Thoracic aorta (tissue), 2 donors: ENCODE measurements at places on chromosomes 3 and 15. TPM values are rescaled to one million over a fixed set of nuclear protein-coding genes. Genes with fewer than 3 reads are reported as not detected.

Gene SI
- not detected for total RNA-seq

DNA sequence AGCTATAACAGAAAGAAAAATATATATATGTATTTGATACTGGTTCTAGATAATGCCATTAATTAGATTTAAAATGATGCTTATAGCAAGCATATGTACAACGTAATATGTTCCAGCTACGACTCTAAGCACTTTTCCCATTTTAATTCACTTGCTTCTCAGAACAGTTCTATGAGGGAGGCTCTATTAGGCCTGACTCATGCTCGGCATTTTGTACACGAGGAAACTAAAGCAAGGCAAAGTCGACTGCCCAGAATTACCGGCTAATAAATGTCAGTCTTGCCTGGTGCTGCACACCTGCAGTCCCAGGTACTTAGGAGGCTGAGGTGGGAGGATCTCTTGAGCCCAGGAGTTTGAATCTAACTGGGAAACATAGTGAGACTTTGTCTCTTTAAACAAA, 106.0 kb downstream of the PTPRG start:
- no peak for DNase-seq
- H3K27ac ChIP-seq = no peak overlapping the region
- H3K4me1 ChIP-seq = peaks cover 41% of the 10 kb centered on the region
- no peaks in the 10 kb centered on the region for H3K36me3 ChIP-seq
- no peaks in the 10 kb centered on the region for H3K27me3 ChIP-seq

DNA sequence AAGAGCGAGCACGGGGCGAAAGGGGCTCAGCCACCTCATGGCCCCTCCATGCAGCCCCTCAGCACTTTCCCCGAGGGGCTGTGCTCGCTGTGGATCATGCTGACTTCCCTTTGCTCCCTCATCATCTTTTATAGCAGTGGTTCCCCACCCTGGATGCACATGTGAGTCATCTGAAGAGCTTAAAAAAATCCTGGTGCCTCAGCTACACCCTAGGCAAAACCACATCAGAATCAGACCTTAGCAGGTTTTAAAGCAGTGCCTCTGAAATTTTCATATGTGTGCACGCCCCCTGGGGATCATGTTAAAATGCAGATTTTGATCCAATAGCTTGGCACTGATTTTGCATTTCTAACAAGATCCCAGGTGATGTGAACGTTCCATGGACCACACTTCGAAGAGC, 50.9 kb downstream of the FEM1B start:
- peaks cover 71% of the 10 kb centered on the region for H3K36me3 ChIP-seq
- no peak for DNase-seq
- H3K4me3 ChIP-seq = no peak overlapping the region
- peak overlapping the region; percentile 74 for H3K27ac ChIP-seq
- peaks cover 56% of the 10 kb centered on the region for H3K4me1 ChIP-seq

Gene CRTAP
- total RNA-seq = 419 TPM

GRCh38 chr3:56799251-56799882, 2.4 kb downstream of the ARHGEF3 start:
- no peaks in the 10 kb centered on the region for H3K36me3 ChIP-seq
- H3K27me3 ChIP-seq = no peaks in the 10 kb centered on the region
- H3K4me3 ChIP-seq = peak overlapping the region; percentile 48
- no peak overlapping the region for H3K27ac ChIP-seq

Gene TF
- total RNA-seq = 1.6 TPM

Gene TTLL13
- not detected for total RNA-seq

Gene CPLX3
- not detected for total RNA-seq

- peak overlapping the region; percentile 61 for H3K4me3 ChIP-seq
- peak; percentile 76 for DNase-seq
- no peaks in the 10 kb centered on the region for H3K27me3 ChIP-seq
- peak overlapping the region; percentile 88 for H3K27ac ChIP-seq
- H3K36me3 ChIP-seq = no peaks in the 10 kb centered on the region
- H3K4me1 ChIP-seq = peaks cover 25% of the 10 kb centered on the region
Observed at GRCh38 chr3:107956991-107957900, 133.6 kb downstream of the CD47 start.

DNA sequence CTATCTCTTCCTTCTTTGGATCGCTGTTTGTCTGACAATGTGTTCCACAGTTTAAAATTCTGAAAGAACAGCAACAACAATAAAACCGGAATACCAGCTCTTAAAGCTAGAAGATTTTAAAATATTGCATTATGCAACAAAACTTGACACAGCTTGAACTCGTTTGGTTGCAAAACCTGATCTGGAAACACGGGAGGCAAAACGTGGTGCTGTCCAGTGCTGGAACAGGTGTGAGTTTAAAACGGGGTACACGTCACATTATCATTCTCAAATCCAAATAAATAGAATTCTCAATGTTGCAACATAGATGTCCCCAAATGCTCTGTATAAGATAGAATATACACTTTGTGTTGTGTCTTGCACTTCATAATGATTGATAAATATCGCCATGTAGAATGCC, 110.9 kb upstream of the LYSMD4 start:
- H3K4me1 ChIP-seq = no peaks in the 10 kb centered on the region
- no peaks in the 10 kb centered on the region for H3K27me3 ChIP-seq
- H3K27ac ChIP-seq = no peak overlapping the region

DNA sequence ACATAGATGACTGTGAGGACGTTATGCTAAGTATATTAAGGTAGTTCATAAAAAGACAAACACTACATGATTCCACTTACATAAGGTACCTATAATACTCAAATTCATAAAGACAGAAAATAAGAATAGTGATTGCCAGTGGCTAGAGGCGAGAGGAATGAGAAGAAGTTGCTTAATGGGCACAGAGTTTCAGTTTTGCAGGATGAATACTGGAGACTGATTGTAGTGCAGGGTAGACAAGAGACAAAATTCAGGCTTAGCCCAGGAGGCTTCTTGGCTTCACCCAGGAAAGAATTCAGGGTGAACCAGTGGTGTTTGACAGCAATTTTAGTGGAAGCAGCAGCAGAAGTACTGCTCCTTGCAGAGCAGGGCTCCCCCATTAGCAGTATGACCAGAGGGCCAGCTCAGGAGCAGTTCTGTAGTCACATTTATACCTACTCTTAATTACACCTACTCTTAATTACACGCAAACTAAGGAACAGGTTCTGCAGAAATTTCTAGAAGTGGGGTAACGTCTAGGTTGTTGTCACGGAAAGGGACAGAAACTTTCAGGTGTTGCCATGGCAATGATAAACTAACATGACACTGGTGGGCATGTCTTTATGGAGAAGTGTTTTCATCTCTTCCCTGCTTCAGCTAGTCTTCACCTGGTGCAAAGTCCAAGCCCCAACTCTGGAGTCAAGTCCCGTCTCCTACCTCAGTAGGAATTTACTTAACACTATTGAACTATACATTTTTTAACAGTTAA, 55.2 kb downstream of the TBL1XR1 start:
- DNase-seq = no peak
- no peaks in the 10 kb centered on the region for H3K27me3 ChIP-seq
- H3K36me3 ChIP-seq = no peaks in the 10 kb centered on the region
- no peak overlapping the region for H3K27ac ChIP-seq
- H3K4me3 ChIP-seq = no peak overlapping the region
- H3K4me1 ChIP-seq = peaks cover 38% of the 10 kb centered on the region

DNA sequence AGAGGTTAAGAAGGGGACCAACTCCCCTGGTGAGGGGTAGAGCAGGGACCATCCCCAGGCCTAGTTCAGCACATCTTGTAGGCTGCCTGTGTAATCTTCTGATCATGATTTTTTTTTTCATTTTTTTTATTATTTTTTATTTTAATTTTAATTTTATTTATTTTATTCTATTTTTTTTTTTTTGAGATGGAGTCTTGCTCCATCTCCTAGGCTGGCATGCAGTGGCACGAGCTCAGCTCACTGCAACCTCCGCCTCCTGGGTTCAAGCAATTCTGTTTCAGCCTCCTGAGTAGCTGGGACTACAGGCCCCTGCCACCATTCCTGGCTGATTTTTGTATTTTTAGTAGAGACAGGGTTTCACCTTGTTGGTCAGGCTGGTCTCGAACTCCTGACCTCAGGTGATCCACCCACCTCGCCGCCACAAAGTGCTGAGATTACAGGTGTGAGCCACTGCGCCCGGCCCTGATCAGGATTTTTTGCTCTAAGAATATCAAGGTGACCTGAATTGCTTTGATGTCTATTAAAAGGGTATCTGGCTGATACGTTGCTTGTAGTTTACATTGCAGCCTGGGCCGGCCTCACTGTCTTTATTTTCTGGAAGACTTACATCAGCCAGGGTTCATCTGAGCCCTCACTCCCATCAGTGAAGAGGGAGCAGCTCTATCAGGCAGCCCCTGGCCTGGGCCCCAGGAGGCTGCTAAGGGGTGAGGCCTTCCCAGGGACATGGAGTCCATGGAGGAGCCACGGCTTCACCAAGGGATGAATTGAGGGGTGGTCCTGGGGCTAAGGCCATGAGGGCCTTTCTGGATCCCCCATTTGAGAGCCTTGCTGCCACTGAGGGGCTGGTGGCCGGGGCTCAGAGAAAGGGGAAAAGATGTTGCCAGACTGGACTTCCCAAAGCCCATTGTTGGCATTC, 10.7 kb downstream of the SYNM start:
- H3K4me1 ChIP-seq = peaks cover 65% of the 10 kb centered on the region
- no peak for DNase-seq
- no peaks in the 10 kb centered on the region for H3K27me3 ChIP-seq
- H3K27ac ChIP-seq = peak overlapping the region; percentile 90
- H3K36me3 ChIP-seq = peaks cover 2% of the 10 kb centered on the region

Gene GRIP2
- total RNA-seq = 1.5 TPM

GRCh38 chr3:187769771-187770170, 24.5 kb upstream of the BCL6 start:
- peaks cover 11% of the 10 kb centered on the region for H3K4me1 ChIP-seq
- no peak overlapping the region for H3K4me3 ChIP-seq
- no peak overlapping the region for H3K27ac ChIP-seq
- no peak for DNase-seq
- H3K27me3 ChIP-seq = no peaks in the 10 kb centered on the region
- H3K36me3 ChIP-seq = no peaks in the 10 kb centered on the region

Gene MRAS
- 58.6 TPM for total RNA-seq

DNA sequence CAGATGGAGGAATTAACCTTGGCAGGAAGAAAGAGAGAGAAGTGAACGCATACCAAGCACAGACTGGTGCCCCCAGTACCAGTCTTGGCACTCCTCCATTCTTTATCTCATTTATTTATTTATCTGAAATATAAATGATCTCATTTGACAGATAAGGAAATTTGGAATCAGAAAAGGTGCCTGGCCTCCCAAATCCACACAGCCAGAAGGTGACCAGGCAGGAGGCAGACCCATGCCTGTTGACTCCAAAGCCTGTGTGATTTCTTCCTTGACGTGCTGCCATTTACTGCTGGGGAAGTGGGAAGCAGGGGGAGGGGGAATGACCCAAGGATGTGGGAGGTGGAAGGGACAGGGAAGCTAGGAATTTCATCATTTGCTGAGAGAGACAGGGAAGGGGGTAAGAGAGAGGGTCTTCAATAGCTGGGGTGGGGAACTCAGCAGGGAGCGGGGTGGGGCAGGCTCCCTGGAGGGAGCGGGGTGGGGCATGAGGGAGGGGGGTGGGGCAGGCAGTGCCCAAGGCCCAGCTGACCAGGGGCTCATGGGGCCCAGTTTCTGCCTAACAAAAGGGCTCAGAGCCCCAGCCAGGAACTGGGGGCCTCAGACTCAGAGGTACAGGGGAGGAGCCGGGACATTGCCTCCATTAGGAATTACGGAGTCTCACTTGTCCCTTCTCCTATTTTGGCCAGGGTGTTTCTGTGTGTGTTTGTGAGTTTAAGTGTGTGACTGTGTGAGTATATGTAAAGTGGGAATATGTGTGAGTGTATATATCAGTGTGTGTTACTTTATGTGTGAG, 63.0 kb downstream of the MINAR1 start:
- no peaks in the 10 kb centered on the region for H3K4me1 ChIP-seq
- no peak overlapping the region for H3K4me3 ChIP-seq
- no peak overlapping the region for H3K27ac ChIP-seq
- no peaks in the 10 kb centered on the region for H3K27me3 ChIP-seq

DNA sequence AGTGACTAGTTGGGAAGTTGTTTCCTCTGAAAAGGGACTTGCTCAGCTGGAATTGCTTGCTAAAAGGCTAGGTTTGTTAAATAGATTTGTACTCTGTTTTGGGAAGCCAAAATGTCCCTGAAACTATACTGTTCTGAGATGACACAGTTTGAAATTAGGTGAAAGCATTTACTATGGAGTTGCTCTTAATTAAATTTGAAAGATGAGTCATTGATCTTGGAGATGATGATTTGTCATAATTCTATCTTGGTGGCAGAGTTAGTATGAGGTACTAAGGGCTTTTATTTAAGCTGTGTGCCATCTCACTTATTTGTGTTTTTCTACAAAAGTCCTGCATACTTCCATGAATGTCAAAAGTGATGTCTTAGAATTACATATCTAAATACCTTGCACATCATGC, 320.9 kb downstream of the PTPRG start:
- no peak overlapping the region for H3K4me3 ChIP-seq
- DNase-seq = no peak
- no peaks in the 10 kb centered on the region for H3K36me3 ChIP-seq
- H3K27ac ChIP-seq = no peak overlapping the region

GRCh38 chr15:74269362-74270035, 33.4 kb downstream of the CCDC33 start:
- no peaks in the 10 kb centered on the region for H3K27me3 ChIP-seq
- no peak overlapping the region for H3K27ac ChIP-seq
- H3K4me3 ChIP-seq = no peak overlapping the region
- no peaks in the 10 kb centered on the region for H3K36me3 ChIP-seq

DNA sequence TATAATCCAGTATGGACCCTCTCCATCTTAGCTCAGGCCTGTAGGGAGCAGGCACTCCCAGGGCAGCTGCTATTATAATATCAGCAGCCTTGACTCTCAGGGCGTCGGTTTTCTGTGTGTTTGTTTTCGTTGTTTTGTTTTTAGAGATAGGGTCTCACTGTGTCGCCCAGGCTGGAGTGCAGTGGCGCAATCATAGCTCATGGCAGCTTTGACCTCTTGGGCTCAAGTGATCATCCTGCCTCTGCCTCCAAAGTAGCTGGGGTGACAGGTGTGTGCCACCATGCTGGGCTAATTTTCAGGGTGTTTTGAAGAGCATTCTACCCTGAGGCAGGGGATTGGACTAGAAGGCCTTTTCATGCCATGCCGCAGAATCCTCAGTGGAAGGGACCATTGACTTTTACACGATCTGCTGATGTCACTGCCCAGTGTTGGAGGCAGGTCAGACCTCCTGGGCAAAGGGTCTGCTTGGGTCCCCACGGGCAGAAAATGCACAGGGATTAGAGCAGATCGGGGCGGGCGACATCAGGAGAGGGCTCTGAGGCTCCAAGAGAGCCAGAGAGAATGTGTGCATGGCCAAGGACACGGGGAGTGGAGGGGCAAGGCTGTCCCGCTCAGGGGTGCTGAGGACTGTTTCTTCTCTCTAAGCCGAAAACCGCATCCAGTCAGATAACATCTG, 7.8 kb downstream of the MELTF start:
- DNase-seq = no peak
- H3K36me3 ChIP-seq = no peaks in the 10 kb centered on the region
- no peak overlapping the region for H3K4me3 ChIP-seq

- no peaks in the 10 kb centered on the region for H3K36me3 ChIP-seq
- peak; percentile 34 for DNase-seq
- peak overlapping the region; percentile 53 for H3K4me3 ChIP-seq
- H3K4me1 ChIP-seq = peaks cover 8% of the 10 kb centered on the region
- peak overlapping the region; percentile 69 for H3K27ac ChIP-seq
- H3K27me3 ChIP-seq = no peaks in the 10 kb centered on the region
Observed at GRCh38 chr15:51162865-51163762, 68.4 kb upstream of the TNFAIP8L3 start.
